ENCODE measurements at places on chromosomes 1 and 21.

GRCh38 chr21:39009587-39010225, 173.5 kb downstream of the PSMG1 start:
- DNase-seq = no peak

DNA sequence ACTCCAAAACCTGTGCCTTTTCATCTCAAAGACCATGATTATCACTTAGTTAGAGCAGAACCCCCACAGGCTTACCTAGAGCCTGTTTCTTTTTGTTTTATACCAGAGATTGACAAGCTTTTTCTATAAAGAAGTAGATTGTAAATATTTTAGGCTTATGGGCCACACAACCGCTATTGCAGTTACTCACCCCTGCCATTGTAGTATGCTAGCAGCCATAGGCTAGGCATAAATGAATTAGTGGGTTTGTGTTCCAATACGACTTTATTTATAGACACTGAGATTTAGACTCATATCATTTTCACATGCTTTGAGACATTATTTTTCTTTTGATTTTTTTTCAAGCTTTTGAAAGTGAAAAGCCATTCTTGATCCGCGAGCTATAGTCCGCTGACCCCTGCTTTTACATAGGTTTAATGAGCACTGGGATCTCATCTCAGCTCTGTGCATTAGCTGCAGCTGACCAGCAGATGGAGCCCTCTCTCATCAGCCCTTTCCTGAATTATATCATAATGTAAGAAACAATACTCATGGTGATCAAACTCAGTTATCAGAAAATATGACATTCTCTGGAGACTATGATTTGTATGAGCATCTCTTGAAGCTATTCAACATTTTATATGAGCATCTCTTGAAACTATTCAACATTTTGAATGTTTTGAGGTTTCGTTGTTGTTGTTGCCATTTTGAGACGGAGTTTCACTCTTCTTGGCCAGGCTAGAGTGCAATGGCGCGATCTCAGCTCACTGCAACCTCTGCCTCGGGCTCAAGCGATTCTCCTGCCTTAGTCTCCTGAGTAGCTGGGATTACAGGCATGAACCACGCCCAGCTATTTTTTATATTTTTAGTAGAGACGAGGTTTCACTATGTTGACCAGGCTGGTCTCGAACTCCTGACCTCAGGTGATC, 111.9 kb upstream of the L1TD1 start:
- DNase-seq = no peak

DNA sequence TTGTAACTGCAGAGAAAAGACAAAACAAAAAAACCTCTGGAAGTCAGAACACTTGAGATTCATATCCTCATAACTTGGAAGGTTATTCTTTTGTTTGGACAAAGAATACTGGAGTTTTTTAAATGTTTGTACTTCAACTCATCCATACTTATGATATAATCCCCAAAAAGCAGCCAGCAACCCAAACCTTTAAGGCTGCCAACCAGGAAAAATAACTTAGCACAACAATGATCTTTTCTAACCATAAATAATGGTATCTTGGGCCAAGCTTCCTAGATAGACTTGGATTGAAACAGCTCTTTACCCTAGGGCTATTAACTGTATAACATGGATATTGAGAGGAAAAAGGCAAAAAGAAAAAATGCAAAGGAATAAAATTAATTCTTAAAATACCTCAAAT, 335.1 kb downstream of the LTN1 start:
- DNase-seq = no peak

DNA sequence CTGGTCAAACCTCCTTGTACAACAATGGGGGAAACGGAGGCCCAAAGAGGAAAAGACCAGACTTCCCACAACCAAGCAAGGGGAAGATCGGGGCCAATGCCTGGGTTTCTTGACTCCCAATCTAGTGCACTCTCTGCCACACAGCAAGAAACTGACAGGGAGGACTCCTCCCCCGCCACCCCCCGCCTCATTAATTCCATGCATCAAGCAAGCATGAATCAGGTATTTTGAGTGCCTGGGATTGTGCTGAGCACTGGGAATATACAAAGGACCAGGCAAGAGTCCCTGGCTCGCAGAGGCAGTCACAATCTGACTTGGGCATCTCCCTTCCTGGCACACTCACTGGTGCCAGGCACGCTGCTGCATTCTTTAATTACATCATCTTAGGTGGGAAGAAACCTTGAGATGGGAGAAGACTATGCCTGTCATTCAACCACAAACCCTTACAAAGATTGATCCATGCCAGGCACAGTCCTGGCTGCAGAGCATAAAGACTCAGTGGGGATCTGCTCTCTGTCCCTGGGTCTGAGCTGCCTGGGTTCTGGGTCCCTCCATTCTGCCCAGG, 4.4 kb upstream of the KCNC4 start:
- no peak for DNase-seq

GRCh38 chr21:34949499-34949898, 99.6 kb downstream of the RUNX1 start:
- no peak for DNase-seq
